ENCODE measurements at places on chromosomes 16 and 17.
A peak's percentile ranks its signal among the peaks of the same experiment; 100 is the strongest.

GRCh38 chr17:27878776-27879562 is 14.2 kb downstream of the LYRM9 start:
- DNase-seq, result no peak

DNA sequence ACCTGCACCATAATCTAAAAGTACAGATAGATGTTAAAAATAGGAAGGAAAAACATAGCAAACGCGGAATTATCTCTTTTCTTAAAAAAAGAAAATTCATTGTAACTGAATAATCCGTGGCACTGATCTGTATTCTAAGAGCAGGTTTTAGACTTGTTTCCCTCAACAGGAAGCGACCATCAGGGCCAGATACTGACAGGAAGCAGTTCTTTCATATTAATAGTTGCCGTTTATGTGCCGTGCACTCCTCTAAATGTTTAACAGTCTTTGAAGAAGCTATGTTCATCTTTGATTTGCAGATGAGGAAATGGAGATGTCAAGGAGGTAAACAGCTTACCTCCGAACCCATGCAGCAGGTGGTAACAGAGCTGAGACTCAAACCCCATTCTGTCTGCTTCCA is 23.6 kb downstream of the DYNLRB2 start:
- no peak for DNase-seq

DNA sequence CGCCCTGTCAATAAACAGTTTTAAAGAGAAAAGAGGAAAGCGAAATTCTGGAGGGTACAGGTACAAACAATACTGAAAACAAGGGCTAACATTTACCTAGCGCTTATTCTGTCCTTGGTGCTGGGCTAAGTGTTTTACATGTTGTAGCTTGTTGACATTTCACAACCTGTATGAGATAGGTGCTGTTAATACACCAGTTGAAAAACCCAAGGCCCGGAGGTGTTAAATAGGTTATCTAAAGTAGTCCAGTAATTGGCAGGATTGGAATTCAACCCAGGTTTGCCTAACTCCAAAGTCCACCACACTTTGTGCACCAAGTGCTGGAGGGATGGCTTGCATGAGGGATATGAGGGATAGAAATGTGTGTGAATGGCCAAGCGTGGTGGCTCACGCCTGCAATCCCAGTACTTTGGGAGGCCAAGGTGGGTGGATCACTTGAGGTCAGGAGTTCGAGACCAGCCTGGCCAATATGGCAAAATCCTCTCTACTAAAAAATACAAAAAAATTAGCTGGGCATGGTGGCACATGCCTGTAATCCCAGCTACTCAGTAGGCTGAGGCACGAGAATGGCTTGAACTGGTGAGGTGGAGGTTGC is 2.9 kb downstream of the ATP6V0D1 start:
- no peak for DNase-seq

DNA sequence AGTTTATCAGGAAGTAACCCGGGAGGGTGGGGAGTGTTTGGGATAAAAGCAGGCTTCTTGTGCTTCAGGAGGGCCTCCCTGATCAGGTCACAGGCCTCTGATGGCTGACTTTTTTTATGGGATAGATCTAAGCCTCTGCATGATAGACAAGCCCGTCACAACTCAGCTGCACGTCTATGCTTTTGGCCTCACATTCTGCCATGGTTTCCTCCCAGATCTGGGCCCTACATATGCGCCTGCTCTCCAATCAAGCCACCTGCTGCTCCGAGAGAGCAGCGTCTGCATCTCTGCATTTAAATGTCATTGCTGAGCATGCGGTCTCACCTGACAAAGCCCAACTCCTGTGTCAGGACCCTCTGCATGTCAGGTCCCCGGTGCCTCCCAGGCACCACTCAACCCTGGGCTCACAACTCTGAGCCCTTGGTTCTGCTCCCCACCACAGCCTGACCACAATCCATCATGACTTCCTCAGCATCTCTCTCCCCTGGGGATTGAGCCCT is 45.3 kb upstream of the SREBF1 start:
- DNase-seq, result no peak

DNA sequence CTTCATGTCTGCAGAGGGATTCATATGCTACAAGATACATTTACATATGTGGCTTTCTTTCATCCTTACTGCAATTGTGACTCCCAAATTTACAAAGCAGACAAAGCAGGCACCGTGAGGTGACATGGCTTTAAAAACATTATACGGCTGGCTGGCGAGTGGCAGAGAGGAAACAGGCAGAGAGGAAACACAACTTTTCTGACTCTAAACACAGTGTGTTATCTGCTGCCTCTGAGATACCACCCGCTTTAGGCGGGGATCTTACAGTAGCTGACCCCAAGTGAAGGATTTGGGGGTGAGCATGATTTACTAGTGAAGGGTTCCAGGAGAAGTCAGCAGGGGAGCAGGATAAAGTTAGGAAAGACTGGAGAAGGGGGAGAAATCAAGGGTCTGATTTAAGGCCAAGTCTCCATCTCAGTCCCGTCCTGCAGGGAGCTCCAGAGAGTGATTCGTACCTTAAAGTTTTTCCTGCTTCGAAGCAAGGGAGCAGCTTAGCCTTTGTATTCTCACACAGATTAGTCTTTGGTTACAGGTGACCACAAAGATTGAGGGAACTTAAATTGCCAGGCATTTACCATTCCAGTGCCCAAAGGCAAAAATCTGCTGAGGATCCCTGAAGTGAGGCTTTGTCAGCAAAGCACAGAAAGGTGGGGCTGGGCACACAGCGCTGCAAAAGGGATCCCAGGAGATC is 355.0 kb downstream of the GRIN2A start:
- DNase-seq, result no peak

- no peak for DNase-seq
Measured at GRCh38 chr16:63373744-63374143, 1337.5 kb upstream of the CDH8 start.

GRCh38 chr17:21024024-21024423 is 18.8 kb downstream of the USP22 start:
- DNase-seq, result peak; percentile 61

DNA sequence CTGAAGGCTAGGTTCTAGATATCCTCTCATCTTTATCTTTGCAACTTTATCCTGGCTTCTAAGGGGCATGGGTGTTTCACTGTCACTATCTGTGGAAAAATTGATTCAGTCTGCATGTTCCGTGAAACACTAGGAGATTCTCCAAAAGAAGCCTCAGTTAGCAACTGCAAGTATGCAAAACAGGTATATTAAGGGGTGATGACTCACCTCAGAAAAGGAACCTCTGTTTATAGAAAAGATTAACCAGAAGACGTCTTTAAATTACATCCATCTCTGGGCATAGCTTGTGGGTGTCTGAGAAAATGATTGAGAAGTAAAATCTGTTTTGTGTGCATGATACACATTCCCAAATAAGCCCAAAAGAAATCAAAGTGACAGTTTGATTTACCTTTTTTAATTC is 353.8 kb upstream of the HSBP1 start:
- DNase-seq, result no peak

- DNase-seq, result no peak
Measured at GRCh38 chr16:87066133-87067002, 250.8 kb downstream of the C16orf95 start.

- no peak for DNase-seq
Measured at GRCh38 chr17:27085517-27085916, 208.4 kb upstream of the WSB1 start.

DNA sequence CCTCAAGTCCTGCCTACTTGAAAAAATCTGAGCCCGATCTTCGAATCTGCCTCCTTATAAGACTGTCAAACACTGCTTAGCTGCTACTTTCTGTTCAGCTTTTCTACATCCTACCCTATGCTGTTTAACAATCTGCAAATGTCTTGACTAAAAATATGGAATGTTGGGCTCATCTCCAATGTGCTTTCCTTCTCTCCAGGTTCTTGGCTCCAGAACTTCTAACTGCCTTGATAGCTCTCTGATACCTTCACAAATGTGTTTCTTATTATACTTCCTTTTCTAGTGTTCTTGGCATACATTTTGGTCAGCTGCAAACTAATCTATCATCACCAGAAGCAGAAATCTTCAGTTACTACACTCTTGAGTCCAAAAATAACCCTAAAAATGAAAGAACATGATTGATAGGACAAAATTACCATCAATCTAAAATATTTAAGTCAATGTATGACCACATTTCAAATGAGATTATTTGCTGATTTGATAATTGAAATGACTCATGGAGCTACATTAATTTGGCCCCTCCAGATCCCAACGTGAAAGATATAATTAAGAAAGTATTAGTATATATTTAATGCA is 372.3 kb upstream of the MON1B start:
- no peak for DNase-seq

DNA sequence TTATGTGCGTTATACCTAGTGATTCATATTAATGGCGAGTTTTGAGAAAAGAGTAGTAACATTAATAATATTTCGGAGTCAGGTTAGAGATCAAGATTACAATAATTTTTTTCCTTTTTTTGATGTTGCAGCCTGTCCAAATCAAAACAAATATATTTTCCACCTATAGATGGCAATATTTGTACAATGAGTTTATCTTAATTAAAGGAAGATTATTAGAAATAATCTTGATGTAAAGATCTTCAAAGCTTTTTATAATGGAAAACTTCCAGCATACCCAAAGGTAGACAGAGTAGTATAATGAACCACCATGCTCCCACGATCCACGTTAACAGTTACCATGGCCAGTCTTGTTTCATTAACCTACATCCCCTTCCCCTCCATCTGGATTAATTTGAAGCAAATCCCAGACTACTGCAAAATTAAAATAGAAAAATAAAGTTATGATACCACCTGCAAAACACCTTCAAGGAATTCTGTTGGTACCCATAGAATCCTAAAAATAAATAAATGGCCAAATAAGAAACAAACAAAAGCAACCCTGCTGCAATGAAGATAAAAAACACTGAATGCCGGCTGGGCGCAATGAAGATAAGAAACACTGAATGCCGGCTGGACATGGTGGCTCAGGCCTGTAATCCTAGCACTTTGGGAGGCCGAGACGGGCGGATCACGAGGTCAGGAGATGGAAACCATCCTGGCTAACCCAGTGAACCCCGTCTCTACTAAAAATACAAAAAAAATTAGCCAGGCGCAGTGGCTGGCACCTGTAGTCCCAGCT is 46.5 kb upstream of the GINS3 start:
- no peak for DNase-seq

DNA sequence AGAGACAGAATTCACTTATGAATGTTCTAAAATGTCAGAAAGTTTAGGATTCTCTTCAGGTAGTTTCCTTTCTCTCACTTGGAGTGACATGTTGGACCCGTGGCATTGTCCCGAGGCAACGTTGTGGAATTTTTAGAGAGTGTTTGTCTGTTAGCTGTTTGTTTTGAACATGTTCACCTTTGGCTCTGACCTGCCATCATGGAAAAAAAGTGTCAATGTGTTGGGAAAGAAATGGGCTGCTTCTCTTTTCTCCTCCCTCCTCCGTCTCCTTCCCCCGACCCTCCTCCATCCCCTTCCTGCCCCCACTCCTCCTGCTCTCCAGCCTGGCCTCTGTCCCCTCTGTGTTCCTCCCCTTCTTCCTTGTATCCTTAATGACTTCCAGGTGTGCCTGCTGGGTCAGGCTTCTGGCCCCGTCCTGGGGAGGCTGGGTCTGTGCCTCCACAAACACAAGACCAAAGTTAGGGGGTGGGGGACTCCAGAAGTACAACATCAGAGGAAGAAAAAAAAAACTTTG is 463.1 kb downstream of the MAF start:
- no peak for DNase-seq

DNA sequence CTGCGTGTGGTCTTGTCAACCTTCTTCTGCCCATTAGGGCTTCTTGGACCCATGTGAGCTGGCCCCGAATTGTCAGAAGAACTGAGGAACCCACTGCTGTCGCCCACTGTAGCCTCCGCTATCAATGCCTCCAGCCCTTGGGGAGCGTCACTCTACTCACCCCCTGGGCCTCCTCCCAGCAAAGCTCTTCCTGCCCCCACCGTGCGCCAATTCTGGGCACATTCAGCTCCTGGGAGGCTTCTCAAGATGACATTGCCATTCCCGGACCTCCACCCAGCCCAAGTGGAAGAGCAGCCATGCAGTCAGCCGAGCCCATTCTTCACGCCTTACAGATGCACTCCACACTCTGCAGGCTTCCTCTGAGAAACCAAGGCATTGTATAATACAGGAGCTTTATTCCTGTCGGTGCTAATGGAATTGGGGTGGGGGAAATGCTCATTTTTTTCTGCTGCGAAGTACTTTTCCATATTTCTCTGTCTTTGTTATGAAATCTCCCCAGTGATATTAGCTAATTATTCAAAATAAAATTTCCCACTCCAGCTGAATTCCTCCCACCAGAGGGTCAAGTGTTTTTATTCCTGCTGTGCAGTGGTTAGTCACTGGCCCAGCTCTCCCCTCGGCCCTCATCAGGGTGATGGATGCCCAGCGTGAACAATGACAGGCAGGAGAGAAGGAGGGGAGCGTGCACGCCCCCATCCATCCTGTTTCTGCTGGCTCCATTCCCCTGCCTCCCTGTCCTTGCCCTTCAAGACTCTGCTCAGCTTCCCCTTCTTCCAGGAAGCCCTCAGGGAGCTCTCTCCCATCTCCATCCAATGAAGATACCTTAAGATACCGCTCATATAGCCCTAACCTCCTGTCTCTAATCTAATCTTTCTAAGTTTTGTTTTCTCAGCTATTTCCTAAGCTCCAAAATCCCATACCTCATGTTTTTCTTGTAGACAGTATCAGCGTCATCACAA is 87.7 kb downstream of the C16orf95 start:
- no peak for DNase-seq

DNA sequence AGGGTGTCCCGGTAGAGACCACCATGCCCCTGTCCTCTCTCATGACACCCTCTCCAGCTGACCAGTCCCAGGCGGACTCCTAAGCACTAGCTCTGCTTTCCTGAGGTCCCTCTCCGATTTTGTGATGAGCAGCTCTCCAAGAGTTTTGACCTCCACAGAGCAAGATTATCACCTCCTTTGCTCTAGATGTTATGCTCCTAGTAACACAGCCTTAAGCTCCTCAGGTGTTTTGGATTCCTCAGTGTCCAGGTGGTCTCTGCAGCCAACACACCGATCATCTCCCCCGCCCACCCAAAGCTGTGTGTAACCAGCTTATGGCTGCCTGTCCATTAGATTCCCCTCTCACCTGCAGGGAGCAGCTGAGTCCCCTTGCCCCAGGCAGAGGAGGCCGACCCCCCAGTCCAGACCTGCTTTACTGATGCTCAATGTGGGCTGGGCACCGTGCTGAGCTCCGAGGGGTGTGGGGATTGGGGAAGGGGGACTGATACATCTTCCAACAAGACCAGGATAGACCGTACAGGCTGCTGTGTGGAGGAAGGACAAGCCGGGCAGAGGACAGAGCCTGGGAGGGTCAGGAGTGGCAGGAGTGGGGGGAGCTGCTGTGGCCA is 2.3 kb downstream of the TRPV3 start:
- DNase-seq, result no peak

DNA sequence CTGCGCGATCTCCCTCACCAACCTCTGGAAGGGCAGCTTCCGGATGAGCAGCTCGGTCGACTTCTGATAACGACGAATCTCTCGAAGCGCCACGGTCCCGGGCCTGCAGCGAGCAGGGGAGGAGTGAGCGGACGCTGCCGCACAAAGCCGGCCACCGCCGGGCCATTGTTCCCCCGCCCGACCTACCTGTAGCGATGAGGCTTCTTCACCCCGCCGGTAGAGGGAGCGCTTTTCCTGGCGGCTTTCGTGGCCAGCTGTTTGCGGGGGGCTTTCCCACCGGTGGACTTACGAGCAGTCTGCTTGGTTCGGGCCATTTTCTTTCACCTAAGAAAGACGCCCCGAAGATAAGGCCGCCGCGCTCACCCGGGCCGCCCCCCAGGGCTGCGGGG is 5.8 kb upstream of the UNK start:
- DNase-seq, result no peak

GRCh38 chr16:8888951-8889892 is 7.1 kb downstream of the LITAFD start:
- no peak for DNase-seq

Data from SJSA1 (cell line).